Retinal pigment epithelial cell (primary cell): ENCODE measurements at places on chromosomes 5 and 9.

DNA sequence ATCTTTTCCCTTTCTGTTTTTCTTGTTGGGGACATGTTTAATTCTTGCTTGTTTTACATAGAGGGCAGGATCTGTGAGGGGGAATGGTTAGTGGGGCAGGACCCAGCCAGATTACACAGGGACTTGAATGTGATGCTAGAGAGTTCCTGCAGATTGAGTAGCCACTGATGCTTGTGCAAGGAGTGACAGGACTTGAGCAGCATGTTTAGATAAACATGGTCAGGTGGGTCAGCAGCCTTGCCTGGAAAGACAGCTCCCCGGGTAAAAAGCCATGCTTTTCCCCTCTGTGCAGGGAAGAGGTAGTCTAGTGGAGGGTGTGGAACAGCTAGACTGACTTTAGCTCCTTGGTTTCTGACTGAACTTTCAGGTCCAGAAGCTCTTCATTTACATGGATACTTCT lies 261.2 kb downstream of the AOPEP start:
- no peak for DNase-seq

DNA sequence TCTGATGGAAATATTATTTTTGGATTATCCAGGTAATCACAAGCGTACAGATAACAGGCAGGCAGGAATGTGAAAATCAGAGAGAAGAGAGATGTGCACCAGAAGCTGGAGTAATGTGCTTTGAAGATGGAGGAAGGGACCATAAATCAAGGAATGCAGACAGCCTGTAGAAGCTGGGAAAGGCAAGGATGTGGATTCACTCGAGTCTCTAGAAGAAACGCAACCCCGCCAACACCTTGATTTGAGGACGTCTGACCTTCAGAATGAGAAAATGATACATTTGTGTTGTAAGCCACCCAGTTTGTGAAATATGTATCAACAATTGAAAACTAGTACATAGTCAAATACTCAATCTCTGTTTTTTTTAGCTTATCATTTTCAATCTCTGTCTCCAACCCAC lies 207.6 kb upstream of the MPDZ start:
- no peak for DNase-seq

GRCh38 chr5:5296051-5296450 lies 126.4 kb upstream of the ICE1 start:
- no peak for DNase-seq

DNA sequence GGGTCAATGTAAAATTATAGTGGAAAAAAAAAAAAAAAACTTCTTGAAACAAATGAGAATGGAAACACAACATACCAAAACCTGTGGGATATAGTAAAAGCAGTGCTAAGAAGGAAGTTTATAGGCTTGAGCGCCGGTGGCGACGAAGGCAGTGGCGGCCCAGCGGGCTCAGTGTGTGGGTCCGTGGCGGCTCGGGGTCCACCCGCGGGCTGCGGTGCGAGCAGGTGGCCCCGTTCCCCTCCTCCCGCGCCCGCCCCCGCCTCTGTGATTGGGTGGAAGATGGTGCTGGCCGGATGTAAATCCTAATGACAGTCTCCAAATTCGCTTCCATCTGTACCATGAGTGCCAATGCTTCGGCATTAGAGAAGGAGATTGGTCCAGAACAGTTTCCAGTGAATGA lies 57.5 kb upstream of the TLX3 start:
- no peak for DNase-seq

DNA sequence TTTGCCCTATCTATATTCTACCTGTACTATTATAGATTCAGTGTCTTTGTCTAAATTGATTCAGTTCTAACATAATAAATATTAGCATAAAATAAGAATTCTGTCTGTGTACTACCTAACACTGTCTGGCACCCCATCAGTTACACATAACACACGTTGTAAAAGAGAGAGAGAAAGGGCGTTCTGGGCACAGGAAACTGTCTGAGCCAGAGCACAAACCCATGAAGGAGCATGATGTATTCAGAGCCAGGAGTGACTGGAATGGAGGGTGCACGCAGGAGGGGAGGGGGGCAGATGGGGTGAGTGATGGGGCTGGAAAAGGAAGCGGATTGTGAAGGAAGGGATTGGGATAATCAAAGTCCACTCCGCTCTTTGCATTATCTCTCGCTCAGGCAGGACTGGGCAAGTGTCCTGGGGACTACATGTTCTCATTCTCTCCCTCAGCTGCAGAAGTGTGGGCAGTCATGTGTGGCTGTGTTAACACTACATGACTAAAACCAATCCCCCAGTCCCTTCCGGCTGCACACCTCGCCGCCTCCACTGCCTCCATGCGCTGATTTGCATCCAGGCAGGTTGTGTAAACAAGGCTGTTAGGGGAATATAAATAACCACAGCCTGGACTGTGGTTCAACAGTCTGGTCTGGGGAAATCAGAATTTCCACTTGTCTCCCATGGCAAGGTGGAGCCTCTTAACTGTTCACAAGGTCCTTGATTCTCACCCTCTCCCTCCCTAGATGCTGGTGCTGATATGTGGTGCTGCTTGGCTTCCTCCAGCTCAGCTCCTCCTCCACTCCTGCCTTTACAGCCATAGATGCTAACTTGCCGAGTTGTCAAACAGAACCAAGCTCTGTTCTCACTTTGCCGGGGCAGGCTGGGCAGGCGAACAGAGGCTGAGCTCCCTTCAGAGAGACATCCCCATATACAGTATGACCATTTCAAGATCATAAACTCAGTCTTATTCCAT lies 367.5 kb upstream of the BRINP1 start:
- DNase-seq: no peak

GRCh38 chr5:19685473-19685872 lies 302.5 kb downstream of the CDH18 start:
- no peak for DNase-seq

GRCh38 chr5:110836851-110837250 lies 98.0 kb downstream of the SLC25A46 start:
- DNase-seq: no peak
